ENCODE measurements at places on chromosomes 4 and X.

DNA sequence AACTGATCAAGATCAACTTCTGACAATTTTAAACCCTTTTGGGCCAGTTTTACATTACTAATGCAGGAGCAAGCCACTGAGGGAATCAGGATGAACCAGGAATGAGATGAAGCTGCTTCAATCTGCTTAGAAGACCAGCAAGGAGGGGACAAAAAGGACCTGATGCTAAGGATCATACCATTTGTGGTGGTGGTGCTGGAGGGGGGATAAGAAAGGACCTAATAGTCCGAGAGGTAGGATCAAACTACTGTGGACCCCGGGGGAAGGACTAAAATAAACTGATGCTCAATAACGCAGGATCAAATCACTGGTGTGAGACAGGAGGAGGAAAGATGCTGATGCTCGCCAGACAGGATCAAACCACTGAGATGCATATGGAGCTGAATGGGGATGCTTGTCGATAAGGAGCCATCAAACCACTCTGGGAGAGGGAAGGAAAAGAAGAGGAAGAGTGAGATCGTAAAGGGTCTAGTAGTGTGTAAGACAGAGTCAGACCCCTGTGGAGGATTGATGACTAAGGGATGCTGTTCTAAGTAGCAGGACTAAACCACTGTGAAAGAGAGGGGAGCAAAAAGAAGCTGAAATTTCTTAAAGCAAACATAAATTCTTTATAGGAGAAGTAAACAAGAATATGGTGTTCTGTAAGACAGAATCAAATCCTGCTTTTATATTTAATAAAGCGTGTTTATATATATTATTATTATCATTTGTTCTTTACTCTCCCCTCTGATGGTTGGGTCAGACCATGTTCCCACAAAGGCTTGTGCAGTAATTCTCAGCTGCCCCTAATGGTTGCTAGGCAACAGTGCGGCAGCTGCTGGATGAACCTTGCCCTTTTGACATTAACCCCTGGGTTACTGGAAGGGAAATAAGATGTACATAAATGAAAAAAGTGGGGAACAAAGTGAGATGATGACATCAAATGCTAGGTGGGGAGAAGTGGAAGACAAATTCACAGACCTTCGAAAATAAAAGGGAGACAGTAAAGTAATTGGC lies 432.5 kb upstream of the FGF16 start:
- DNase-seq = no peak

- DNase-seq = no peak
Measured at GRCh38 chrX:36568946-36569345, 439.2 kb upstream of the FAM47C start.

GRCh38 chr4:95603393-95603792 lies 54.6 kb upstream of the UNC5C start:
- DNase-seq = no peak

DNA sequence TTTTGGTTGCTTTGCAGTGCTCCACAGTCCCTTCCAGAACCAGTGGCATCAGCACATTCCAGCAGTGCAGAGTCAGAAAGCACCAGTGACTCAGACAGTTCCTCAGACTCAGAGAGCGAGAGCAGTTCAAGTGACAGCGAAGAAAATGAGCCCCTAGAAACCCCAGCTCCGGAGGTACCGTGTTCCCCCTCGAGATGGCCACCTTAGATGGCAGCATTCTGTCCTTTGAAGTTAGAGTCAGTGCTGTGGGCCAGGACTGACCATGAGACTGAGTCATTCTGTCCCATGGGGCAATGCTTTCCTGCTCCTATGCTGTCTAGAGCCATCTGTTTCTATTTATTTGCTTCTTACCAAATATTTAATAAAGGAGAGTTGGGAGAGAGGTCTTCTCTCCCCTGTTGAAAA lies 112.3 kb downstream of the KLHL8 start:
- DNase-seq = no peak
